ENCODE measurements at places on chromosomes 3 and 15.

DNA sequence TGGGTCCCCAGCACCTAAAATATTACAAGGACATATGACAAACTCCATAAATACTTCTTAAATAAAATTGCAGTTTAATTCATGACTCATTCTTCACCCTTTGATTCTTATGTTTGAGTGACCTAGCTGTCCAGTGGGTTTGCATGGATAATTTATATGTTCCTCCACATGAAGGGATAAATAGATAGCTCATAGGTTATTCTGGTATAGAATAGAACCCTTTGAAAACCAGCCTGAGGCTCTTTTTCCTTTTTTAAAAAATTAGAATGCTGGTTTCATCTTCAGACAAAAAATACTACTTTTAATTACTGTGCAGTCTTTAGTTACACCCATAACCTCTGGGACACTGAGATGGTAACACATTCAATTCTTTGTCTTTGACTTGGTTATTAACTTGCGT is 97.1 kb upstream of the SAMMSON start:
- no peak for DNase-seq

- DNase-seq, result no peak
Measured at GRCh38 chr15:35087759-35088158, 2.7 kb upstream of the NANOGP8 start.

GRCh38 chr3:147371140-147371539 is 35.2 kb downstream of the ZIC4 start:
- no peak for DNase-seq

- DNase-seq, result no peak
Measured at GRCh38 chr15:25175789-25176615, 221.2 kb downstream of the SNRPN start.

GRCh38 chr3:152382312-152383135 is 113.8 kb downstream of the MBNL1 start:
- DNase-seq, result no peak

DNA sequence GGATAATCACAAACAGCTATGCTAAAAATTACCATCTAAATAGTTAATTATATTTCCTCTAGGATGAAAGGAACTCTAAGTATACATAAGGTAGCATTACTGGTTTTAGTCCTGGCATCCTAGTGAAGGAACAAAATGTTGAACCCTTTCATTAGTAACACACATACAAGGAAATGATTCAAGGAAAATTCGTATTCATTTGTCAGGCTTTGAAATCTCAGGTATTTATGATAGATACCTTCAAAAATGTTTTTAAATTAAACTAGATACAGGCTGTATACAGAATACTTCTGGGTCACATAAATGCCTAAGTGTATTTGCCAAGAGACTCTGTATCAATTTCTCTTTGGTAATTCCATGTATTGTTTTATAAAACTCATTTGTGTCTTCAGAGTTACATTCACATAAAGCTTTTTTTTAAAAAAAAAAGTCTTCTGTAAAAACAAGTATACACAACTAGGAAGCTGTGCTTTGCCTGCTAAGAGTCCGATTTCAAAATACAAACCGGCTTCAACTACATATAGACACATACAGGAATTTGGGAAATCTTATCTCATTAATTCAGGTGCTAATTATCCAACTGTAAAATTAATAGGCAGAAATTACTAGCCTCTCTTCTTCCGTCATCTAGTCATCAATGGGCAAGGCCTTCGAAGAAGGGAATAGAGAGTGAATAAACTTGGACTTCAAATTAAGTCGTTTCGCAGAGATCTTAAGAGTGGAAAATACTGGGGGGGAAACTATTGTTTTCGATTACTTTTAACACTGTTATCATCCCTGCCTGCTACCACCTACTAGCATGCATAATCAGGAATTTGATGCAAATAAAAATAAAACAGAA is 1.3 kb downstream of the SECISBP2L start:
- DNase-seq, result no peak

GRCh38 chr3:152405915-152406802 is 137.4 kb downstream of the MBNL1 start:
- DNase-seq, result no peak

DNA sequence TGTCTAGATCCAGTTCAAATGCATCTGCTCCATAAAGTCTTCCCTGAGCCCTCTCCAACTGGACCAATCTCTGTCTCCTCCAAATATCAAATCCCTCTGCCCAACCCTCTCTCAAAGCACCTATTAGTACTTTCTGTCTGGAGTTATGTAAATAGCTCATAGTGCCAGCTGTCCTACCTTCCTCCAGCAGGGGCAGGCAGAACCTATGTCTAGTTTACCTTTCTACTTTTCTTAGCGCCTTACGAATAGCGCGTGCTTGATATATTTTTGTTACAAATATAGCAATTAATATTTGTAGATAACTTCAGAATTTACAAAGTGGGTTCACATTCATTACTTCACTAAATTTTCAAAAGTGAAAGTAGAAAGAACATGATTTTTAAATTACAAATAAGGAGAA is 14.0 kb upstream of the CCDC80 start:
- DNase-seq, result no peak

GRCh38 chr3:59386165-59386564 is 336.3 kb upstream of the CFAP20DC start:
- no peak for DNase-seq

GRCh38 chr3:182957676-182958266 is 22.6 kb downstream of the DCUN1D1 start:
- no peak for DNase-seq

- DNase-seq, result no peak
Measured at GRCh38 chr3:128473180-128473519, 6.5 kb upstream of the DNAJB8 start.

DNA sequence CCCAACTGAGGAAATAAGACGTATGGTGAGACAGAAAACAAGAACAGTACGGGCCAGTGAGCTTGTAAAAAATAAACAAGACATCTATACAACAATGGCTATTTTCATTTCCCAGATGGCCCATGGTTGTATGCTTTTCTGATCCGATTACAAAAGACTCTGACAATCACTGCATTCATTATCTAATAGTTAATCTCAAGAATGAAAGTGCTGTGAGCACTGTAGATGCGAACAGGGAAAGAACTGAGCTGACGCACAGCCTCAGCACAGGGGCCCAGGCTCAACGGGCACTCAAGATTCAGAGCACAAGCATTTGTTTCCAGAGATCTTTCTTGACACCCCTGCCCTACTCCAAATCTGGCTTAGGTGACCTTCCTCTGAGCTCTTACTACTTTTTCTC is 6.9 kb downstream of the MTMR10 start:
- no peak for DNase-seq

DNA sequence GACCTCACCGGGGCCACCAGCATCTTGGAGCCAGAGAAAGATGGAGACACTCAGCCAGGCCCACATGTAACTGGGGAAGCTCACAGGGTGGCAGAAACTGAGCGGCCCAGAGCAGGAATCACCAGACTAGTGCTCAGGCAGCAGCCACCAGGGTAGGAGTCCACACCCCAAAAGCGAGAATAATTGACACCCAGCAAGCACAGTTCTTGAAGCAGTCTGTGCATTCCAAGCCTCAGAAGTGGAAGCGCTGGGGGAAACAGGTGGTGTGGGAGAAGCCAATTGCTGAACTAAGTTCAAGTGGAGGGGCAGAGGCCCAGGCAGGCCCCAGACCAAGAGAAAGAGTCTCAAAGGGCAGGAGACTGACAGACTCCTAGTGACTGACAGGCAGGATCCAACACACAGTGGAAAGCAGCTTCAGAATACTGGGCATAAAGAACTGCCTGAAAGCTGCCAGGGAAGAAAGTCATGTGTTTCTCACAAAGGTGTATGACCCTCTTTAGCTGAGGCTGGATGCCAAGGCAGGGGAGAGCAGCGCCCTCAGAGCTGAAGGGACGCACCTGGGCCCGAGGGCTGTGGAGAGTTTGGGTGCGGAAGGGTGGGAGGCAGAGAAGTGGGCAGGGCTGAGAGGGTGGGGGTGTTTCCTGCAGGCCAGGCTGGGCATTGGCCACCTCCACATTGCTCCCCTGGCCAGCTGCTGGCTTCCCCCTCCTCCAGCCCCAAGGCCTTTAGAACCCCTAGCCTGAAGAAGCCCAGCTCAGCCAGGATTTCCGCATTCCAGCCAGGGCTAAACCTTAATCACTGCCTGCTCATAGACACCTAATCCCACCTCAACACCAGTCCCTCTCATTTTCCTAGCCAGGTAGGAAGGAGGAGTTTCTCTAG is 7.7 kb downstream of the NT5DC2 start:
- no peak for DNase-seq

- DNase-seq, result no peak
Measured at GRCh38 chr3:127389420-127389819, 101.6 kb upstream of the PRR20G start.

DNA sequence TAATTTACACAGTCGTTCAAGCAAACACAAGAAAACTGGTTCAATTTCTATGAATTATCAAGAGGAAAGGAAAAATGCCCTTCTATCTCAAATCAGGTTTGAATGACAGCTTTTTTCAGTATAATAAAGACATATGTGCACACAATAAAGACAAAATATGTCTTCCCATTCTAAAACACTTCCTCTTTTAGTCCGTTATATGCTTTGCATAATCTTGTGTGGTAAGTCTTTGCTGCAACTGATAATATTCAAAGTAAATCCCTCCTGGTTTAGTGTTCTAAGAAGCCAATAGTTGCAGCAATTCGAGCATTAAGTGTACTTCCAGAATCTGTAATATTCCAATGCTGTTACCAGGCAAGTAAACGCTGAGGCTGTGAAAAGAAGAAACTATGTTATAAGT is 43.7 kb upstream of the MAPKBP1 start:
- DNase-seq, result no peak

DNA sequence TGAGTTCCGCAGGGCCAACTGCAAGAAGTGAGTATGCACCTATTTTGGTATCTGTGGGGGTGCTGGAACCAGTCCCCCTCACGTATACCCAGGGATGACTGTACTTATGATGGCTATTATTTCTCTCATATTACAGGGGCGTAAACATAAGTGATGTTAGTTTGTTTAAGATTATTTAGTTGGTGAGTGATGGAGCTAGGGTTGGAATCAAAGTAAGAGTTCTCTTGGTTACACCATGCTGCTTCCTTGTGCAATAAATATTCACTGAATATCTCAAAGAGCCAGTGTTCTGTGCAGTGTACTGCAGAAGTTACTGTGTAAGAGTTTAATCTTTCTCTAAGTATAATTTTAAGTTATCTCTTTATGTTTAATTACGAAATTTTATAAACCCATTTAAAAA is 12.8 kb upstream of the UTS2B start:
- no peak for DNase-seq

DNA sequence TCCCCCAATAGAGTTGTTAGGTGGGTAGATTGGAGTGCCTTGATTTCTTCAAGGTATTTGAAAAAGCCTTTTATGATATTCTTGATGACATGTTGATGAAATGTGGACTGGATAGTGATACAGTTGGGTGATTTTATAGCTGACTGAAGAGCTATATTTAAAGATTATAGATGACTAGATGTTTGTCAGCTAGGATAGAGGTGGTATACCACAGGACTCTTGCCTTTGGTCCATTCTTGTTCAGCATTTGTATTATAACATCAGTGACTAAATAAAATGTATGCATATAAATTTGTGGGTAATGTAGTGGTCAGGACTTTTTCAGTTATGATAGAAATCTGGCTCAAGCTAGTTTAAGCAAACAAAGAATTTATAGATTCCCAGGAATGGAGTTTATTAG is 143.9 kb downstream of the ZNF609 start:
- DNase-seq, result no peak

- DNase-seq, result no peak
Measured at GRCh38 chr3:74605437-74605836, 9.0 kb downstream of the CNTN3 start.

DNA sequence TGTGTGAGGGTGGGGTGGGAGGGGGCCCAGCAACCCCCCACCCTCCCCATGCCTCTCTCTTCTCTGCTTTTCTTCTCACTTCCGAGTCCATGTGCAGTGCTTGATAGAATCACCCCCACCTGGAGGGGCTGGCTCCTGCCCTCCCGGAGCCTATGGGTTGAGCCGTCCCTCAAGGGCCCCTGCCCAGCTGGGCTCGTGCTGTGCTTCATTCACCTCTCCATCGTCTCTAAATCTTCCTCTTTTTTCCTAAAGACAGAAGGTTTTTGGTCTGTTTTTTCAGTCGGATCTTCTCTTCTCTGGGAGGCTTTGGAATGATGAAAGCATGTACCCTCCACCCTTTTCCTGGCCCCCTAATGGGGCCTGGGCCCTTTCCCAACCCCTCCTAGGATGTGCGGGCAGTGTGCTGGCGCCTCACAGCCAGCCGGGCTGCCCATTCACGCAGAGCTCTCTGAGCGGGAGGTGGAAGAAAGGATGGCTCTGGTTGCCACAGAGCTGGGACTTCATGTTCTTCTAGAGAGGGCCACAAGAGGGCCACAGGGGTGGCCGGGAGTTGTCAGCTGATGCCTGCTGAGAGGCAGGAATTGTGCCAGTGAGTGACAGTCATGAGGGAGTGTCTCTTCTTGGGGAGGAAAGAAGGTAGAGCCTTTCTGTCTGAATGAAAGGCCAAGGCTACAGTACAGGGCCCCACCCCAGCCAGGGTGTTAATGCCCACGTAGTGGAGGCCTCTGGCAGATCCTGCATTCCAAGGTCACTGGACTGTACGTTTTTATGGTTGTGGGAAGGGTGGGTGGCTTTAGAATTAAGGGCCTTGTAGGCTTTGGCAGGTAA is 8.1 kb downstream of the FAM131A start:
- no peak for DNase-seq

- DNase-seq, result no peak
Measured at GRCh38 chr3:46574881-46575576, 8.9 kb upstream of the LRRC2 start.

GRCh38 chr3:140096037-140096436 is 161.1 kb downstream of the CLSTN2 start:
- no peak for DNase-seq

DNA sequence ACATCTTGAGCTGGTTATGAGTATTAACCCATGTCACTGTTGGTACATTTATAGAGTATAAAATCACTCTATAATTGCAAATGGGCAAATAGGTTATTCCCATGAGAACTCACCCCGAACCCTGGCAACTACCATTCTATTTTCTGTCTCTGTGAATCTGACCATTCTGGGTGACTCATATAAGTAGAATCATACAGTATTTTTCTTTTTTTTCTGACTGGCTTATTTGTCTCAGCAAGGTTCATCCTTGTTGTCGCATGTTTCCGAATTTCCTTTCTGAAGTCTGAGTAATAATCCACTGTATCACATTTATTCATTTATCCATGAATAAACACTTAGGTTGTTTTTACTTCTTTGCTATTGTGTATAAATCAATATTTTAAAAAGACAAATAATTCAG is 59.9 kb upstream of the CHRM5 start:
- DNase-seq, result no peak

- no peak for DNase-seq
Measured at GRCh38 chr3:129106866-129107565, 14.6 kb downstream of the RAB43 start.

DNA sequence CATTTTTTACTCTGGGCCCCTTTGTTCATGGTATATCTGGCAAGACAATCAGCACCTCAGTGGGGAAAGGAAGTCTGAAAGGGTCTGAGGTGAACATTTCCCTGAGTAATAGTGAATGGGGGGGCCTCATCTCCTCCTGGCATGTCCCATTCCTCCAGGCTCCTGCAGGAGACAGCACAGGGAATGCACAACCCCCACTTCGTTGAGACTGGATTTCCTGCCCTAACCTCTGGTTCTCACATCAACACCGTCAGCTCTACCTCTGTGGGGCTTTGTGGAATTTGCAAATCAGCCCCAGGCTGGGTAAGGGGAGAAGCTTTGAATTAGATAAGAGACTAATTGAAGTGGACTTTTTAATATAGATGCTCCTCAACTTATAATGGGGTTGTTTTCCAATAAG is 168.3 kb upstream of the TRIM42 start:
- no peak for DNase-seq

Measured in activated T-helper 9 cell treated with anti-CD3 and anti-CD28 coated beads, Interleukin-2, amount 50 U/mL, for 16 hours (primary cell).